ENCODE measurements at places on chromosomes 1 and 21.
A peak's percentile ranks its signal among the peaks of the same experiment; 100 is the strongest.

- DNase-seq, result peak; percentile 60
Measured at GRCh38 chr21:46028573-46029091, 47.1 kb downstream of the COL6A1 start.

DNA sequence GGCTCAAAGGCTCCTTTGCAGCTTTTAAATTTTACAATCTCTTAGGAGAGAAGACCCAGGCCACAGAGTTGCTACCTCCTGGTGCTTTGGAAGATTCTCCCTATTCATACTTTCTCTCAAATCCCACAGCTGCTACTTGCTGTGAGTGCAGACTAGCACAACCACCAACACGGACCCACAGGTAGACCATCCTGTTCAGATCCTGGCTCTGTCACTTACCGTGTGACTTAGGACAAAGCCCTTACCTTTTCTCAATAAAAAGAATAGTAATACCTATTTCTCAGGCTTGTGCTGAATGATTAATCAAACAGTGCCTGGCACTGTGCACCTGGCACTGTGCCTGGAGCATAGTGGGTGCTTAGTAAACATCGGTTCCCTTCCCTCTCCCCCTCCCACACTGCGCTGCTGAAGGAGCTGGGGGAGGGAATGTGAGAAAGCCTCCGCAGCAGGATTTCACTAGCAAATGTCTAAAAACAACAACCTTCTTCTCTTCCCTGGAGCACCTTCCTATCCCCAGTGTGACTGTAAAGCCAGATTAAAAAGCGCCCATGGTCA lies 81.7 kb downstream of the PGM1 start:
- DNase-seq, result no peak

GRCh38 chr1:180791806-180792205 lies 120.9 kb upstream of the KIAA1614 start:
- DNase-seq, result no peak

GRCh38 chr1:62304975-62305374 lies 14.3 kb downstream of the KANK4 start:
- no peak for DNase-seq

GRCh38 chr21:39180429-39181019 lies 2.7 kb downstream of the PSMG1 start:
- no peak for DNase-seq
